CD4-positive, alpha-beta memory T cell (primary cell): ENCODE measurements at places on chromosomes 4 and X. TPM values are rescaled to one million over a fixed set of nuclear protein-coding genes. Genes with fewer than 3 reads are reported as not detected.

Gene IQCM
- not detected for total RNA-seq

Gene PSAPL1
- not detected for total RNA-seq

GRCh38 chrX:72713130-72713529, 976 bp downstream of the PHKA1 start:
- no peak overlapping the region for H3K27ac ChIP-seq
- H3K36me3 ChIP-seq = no peaks in the 10 kb centered on the region
- no peak for DNase-seq
- no peaks in the 10 kb centered on the region for H3K4me1 ChIP-seq
- no peak overlapping the region for H3K4me3 ChIP-seq

DNA sequence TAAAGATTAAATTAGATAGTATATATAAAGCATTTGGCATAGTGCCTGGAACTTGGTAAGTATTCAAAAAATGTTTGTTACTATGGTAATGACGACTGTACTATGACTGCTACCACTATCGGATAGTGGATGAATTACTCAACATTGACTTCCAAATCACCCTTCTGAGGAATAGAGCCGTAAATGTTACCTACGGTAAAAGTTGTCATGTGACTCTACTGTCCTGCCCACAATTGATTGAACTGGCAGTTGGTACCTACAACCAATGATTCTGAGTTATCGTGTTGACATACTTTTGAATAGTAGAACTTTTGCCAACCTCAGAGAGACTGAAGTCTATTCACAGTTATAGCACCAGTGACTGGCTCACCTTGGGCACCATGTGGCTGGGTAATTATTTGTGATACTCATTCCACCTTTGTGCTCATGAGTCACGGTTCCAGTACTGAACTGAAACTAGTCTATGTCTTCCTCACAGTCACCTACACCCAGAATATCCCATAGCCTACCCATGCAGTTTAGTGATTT, 185.5 kb upstream of the PITX2 start:
- H3K27me3 ChIP-seq = no peaks in the 10 kb centered on the region
- H3K4me1 ChIP-seq = no peaks in the 10 kb centered on the region
- H3K27ac ChIP-seq = no peak overlapping the region
- no peaks in the 10 kb centered on the region for H3K36me3 ChIP-seq
- DNase-seq = no peak
- H3K4me3 ChIP-seq = no peak overlapping the region

DNA sequence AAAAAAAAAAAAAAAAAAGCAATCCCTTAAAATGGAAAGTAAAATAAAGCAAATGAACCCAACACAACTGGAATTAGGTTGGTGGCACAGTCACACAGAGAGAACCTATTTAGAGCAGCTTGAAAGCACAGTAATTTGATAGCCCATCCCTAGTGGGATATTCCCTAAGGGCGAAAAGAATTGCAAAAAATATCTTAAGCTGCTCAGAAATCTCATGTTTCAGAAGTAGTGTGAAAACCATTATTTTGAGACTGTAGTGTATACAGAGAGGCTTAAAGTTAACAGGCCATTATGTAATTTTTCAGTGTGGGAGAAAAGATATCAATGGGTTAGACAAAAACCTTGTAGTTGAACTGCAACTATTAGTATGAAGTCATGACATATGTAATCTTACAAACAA, 40.0 kb upstream of the DHX15 start:
- H3K36me3 ChIP-seq = no peaks in the 10 kb centered on the region
- no peak overlapping the region for H3K27ac ChIP-seq
- peaks cover 8% of the 10 kb centered on the region for H3K27me3 ChIP-seq
- no peak overlapping the region for H3K4me3 ChIP-seq
